NCI-H1694 treated with DMSO at 0.1 percent for 48 hours (cell line): ENCODE measurements at places on chromosomes 5 and 9.

DNA sequence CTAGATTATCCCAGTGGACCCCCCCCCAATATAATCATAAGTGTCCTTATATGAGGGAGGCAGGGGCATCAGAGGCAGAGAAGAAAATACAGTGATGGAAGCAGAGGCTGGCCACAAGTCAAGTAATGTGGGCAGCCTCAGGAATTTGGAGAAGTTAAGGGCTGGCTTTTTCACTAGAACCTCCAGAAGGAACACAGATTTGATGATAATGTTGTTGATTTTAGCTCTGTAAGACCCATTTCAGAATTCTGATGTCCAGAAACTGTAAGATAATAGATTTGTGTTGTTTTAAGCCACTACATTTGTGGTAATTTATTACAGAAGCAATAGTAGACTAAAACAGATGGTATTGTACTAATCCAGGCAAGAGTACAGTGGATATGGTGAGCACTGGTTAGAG is 36.3 kb upstream of the LRRTM2 start:
- no peak for DNase-seq

GRCh38 chr5:151620461-151620840 is 29.3 kb upstream of the FAT2 start:
- no peak for DNase-seq

GRCh38 chr9:79970146-79970425 is 398.3 kb downstream of the TLE4 start:
- DNase-seq, result no peak

- no peak for DNase-seq
Measured at GRCh38 chr5:111583758-111584203, 71.4 kb upstream of the STARD4 start.

- no peak for DNase-seq
Measured at GRCh38 chr5:156402387-156402921, 75.5 kb downstream of the SGCD start.

DNA sequence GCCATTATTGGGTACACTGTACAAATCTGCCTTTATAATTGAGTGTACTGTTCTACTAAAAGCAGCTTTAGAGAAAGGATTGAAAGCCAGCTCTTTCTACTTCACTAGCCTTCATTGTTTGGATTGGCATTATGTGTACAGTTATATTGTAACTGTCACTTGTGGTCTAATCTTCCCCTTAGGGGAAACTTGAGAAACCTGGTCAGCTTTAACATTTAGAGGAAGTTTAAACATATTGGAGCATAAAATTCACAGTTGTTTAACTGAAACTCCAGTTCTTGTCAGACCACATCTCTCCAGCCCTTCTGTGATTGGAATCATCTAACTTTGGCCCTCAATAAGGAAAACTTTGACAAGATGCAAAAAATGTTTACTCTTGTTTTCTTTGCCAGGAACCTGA is 24.6 kb downstream of the PIK3R1 start:
- DNase-seq, result no peak

GRCh38 chr5:72082048-72082447 is 25.2 kb upstream of the MAP1B start:
- DNase-seq, result no peak

DNA sequence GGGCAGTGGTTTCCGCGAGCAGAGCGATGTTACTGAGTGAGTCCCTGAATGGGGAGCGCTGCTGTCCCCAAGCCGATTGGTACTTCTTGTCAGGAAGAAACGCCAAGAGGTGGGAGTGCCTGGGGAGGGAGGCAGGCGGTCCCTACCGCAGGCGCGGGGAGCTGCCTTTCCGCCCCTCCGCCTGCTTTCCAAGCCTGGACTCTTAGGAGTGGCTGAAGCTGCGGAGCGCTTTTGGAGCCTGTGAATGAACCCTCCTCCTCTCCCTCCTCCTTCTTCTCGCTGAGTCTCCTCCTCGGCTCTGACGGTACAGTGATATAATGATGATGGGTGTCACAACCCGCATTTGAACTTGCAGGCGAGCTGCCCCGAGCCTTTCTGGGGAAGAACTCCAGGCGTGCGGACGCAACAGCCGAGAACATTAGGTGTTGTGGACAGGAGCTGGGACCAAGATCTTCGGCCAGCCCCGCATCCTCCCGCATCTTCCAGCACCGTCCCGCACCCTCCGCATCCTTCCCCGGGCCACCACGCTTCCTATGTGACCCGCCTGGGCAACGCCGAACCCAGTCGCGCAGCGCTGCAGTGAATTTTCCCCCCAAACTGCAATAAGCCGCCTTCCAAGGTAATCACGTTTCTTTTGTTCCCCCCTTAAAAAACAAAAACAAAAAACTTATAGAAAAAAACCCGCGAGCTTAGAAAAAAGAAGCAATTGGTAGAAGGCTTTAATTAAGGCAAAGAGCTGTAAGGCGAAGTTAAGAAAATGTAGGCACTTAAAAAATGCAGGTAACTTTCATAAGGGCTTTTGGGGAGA is at the start of gene VCAN:
TSS of gene VCAN (plus strand) at position 340 of the 808 bp plus-strand sequence. CDS start 11,775 bp downstream, outside the sequence.
- no peak for DNase-seq
